ENCODE measurements at places on chromosomes 1 and 21. TPM values are rescaled to one million over a fixed set of nuclear protein-coding genes. Genes with fewer than 3 reads are reported as not detected.

DNA sequence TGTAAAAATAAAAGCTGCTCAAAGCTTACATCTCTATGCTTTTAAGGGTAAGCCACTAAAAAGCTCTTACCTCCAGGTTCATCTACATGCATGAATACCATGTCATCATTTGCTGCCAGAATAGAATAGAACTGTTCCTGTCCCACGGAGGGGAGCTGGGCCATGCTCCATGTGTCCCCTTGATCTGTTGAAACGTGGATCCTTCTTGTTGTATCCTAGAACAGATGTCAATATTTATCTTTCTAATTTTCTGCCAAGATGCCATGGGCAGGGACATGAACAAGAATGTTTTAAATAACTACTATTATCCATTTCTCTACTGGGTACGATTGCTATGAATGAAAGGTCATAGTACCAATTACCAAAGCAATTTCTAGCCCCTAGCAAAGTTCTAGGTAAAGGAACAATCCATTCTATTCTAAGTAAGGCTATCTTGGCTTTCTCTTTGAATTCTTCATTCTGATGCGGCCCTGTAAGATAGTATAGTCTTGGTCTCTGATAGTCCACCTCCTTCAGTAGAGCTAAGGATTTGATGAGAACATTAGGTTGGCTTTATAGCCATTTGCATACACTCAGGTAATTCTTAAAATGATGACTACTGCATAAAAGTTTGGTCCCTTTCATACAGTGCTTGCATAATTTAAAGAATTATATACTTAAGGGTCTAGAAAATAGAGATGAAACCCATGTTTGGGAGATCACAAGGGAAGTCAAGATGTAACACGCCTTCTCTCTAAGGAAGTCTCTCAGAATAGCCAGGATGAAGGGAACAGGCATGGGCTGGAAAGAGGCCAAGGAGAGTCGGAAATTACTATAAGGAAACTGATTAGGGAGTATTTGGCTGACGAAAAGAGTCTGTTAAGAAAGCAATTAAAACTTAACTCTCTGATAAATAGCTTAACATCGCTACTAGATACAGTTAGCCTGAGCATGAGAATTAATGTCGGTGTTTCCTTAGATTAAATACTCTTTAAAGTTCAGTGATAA lies 35.4 kb upstream of the MYBPHL start:
- H3K36me3 ChIP-seq = no peaks in the 10 kb centered on the region
- no peak overlapping the region for H3K4me3 ChIP-seq
- no peak overlapping the region for H3K27ac ChIP-seq

Gene TBX15
- 3.8 TPM for total RNA-seq

Gene MANEAL
- total RNA-seq = 2.3 TPM

DNA sequence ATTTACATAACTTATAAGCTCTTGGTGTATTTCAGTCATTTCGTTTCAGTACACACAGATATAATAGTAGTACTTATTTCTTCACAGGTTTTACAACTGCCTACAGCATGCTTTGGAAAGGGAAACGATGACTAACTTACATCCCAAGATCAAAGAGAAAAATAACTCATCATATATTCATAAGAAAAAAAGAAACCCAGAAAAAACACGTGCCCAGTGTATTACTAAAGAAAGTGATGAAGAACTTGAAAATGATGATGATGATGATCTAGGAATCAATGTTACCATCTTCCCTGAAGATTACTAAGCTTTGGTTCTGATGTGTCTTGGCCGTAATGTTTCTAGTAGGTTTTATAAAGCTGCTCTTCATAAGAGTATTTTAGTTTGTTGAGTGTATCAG lies 30.9 kb downstream of the TYW3 start:
- no peaks in the 10 kb centered on the region for H3K4me1 ChIP-seq
- H3K27ac ChIP-seq = no peak overlapping the region
- H3K4me3 ChIP-seq = no peak overlapping the region
- no peaks in the 10 kb centered on the region for H3K27me3 ChIP-seq

Gene C4BPB
- total RNA-seq = 16.8 TPM

Gene MIXL1
- total RNA-seq = not detected

DNA sequence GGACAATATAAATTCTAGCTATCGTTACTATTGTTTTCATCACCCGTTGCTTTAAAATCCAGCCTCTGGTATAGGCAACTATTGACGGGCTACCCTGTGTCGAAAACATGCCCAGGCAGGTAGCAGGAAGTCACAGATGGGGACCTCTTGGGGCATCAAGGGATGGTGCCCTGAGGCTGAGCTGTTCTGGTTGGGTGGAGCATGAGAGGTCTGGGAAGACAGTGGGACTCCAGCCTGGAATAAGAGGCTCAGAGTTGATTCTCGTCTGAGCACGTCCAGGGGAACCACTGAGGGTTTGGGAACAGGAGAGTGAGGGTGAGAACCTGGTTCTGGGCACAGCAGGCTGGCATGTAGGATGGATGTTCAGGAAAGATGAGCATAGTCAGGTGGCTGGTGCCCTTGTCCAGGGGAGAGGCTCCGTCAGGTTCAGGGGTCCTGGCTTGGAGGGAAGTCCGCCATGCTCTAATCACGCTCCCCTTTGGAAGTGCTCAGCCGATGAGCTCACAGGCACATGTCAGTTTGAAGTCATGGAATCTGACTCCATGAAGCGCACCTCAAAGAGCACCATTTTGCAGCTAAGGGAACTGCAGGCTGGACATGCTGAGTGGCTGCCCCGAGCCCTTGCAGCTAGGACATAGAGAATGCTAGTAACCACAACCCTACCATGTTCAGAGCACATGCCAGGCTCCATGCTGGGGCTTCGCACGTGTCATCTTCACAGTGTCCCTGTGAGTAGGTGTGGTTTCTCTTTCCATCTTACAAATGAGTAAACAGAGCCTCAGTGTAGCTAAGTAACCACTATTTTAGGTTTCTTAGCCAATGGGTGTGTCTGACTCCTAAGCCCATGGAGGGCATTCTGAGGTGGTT lies 21.0 kb downstream of the PCSK9 start:
- H3K36me3 ChIP-seq = no peaks in the 10 kb centered on the region
- H3K27me3 ChIP-seq = no peaks in the 10 kb centered on the region
- no peak overlapping the region for H3K27ac ChIP-seq
- H3K4me1 ChIP-seq = peaks cover 6% of the 10 kb centered on the region
- H3K4me3 ChIP-seq = no peak overlapping the region
- DNase-seq = no peak

DNA sequence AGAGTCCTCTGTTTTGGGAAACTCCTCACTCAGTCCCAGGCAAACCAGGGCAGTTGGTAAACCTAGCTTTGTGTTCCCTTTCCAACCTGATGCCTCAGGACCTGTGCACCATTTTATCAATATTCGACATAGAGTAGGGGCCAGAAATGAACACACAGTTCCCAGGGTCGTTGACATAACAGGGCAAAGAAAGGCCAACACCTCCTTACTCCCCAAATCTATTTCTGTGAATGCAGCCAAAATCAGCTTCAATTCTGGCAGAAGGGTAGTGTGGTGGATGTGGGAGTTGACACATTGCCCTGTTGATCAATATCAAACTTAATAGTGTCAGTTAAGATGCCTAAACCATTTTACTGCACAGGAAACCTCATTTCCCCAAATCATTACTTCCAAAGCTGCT lies 104.6 kb upstream of the SPATA6 start:
- no peaks in the 10 kb centered on the region for H3K4me1 ChIP-seq
- H3K27ac ChIP-seq = no peak overlapping the region
- no peaks in the 10 kb centered on the region for H3K36me3 ChIP-seq
- DNase-seq = no peak
- H3K4me3 ChIP-seq = no peak overlapping the region
- peaks cover 4% of the 10 kb centered on the region for H3K27me3 ChIP-seq

Data from hepatocyte (in vitro differentiated cells).